Stimulated activated CD8-positive, alpha-beta memory T cell treated with anti-CD3 and anti-CD28 coated beads, Interleukin-2, amount 100 ng/mL, for 1 hour (primary cell): ENCODE measurements at places on chromosomes 4 and X.

GRCh38 chr4:23811161-23811560 is 78.7 kb downstream of the PPARGC1A start:
- no peak for DNase-seq

DNA sequence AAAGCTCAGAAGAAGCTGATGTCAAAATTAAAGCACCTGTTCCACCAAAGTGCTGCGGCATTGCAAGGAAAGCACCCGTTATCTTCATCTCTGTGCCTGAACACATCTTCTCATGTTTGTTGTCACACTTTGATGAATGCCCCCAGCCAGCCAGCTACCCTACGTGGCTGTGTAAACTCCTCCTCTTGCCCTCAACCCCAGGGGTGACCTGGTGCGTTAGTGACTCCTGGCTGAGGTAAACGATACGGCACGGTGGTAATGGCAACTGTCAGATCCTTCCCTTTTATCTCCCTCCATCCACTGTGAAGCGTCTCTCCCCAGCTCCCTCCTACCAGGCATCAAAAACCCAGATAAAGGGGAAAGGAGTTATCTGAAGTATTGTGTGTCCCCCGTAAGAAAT is 90.6 kb upstream of the WWC2 start:
- no peak for DNase-seq

DNA sequence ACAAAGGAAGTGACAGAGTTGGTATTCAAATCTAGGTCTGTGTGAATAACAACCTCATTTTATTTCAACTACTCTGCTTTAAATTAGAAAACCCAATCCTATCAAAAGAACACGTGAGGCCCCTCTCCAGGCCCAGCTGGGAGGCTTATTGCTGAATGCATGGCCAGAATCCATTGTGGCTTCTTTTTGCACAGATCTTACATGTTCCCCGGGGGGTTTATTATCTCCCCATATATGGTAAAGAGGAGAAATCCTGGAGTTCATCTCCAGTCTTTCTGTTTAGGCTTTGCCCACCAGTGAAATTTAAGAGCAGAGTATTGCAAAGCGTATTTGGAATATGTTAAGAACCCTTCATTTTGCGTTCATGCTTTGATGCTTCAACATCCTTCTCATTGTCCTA is 655.6 kb downstream of the IL1RAPL1 start:
- no peak for DNase-seq

DNA sequence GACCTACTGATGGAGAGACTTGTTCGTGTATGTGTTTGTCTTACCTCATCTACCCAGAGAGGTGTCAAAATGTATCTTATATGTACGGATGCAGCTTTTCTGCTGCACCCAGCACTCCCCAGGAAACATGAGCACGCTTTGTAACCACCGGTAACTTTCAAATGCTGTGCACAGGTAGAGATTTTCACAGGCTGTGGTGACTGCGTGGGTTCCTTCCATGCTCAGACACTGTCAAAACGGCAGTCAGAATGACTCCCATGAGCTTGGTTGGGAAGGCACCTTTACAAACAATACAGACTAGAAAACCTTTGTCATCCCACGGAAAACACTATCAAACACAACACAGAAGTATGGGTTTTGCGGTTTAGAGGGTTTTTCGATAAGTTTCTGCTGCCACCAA is 28.2 kb downstream of the F11 start:
- no peak for DNase-seq

DNA sequence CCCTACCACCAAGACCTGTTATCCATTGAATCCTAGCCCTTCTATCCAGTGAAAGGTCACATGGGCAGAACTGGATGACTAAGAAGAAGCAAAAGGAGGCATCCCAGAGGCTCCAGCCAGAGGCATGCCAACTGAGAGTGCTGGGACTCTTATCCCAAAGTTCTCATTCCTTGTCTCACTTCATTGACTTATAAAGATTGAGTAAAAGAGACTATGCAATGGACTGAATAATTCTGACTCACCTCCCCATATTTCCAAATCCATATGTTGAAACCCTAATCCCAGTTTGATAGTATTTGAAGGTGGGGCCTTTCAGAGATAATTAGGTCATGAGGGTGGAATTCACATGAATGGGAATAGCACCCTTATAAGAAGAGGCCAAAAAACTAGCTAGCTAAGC is 131.4 kb downstream of the COL25A1 start:
- no peak for DNase-seq

GRCh38 chr4:156638334-156638733 is 333.3 kb downstream of the PDGFC start:
- no peak for DNase-seq

GRCh38 chrX:69158166-69158980 is 6.9 kb downstream of the PJA1 start:
- peak; percentile 8 for DNase-seq

GRCh38 chr4:123418351-123418931 is 21.8 kb downstream of the SPRY1 start:
- DNase-seq: no peak

DNA sequence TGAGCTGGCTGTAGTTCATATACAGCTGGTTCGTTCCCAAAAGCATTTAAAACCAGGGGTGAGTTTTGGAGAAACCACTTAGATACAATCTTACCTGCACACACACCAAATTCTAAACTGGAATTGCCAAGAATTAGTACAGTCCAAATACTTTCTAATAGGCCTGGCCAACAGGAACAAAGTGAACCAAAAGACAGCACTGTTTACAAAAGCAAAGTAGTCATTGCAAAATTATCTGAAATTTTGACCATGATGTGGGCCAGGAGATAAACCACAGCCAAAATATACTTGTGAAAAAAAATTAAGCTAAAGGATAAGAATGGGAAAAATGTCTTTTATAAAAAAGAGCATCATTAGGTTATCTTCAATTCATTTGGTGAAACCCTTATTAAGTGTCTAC is 37.9 kb upstream of the NAP1L5 start:
- no peak for DNase-seq

DNA sequence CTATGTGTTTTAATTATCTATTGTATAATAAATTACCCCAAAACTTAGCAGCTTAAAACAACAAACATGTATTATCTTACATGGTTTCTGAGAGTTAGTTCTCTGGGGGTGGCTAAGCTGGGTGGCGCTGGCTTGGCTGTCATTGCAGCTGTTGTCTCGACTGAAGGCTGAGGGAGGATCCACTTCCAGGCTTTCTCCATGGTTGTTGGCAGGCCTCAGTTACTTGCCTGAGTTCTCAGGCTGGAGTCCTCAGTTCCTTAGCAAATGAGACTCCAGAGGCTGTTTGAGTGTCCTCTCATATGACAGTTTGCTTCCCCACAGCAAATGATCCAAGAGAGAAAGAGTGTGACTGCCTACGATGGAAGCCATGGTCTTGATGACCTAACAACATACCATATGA is 23.5 kb upstream of the GALNT7 start:
- no peak for DNase-seq

DNA sequence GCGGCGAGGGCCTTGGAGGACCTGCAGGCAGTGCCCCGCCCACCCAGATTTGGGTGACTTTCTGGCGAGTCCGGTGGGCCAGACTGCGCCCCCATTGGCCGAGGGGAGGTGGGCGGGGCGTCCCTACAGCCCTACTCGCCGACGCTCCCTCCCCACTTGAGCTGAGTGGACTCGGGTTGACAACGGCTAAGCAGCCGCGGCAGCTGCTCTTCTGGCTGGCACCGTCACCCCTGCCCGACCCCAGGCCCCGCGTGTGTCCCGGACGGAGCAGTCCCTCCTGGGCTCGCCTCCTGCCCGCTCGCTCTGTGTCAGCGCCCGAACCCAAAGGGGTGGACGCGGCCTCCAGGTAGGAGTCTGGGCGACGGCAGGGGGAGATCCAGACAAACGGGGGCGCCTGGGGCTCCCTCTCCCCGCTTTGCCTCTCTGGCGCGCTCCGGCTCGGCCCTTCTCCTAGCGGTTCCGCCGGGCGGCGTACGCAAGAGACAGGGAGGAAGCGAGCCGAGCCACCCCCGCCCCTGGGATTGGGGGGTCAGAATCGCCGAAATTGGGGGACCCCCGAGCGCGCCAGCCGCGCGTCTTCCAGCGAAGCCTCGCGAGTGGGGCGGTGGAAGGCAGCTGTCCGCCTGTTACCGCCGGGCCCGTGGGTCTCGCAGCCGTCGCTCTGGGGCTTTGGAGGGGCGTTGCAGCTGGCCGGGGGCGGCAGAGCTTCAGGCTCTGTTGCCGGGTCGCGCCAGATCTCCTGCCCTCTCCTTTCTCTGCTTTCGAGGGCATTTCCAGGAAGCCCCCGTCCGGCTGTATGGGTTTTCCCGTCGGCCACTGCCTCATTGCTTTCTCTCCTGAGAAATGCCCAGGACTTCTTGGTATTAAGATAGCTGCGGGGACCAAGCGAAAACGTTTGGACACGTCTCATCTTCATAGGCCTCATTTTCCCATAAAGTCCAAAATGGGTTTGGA is 46.3 kb downstream of the STARD8 start:
- DNase-seq: no peak

- no peak for DNase-seq
Measured at GRCh38 chr4:130712038-130712437, 1616.1 kb downstream of the C4orf33 start.

GRCh38 chr4:76740192-76740591 is 157.8 kb downstream of the SOWAHB start:
- no peak for DNase-seq

DNA sequence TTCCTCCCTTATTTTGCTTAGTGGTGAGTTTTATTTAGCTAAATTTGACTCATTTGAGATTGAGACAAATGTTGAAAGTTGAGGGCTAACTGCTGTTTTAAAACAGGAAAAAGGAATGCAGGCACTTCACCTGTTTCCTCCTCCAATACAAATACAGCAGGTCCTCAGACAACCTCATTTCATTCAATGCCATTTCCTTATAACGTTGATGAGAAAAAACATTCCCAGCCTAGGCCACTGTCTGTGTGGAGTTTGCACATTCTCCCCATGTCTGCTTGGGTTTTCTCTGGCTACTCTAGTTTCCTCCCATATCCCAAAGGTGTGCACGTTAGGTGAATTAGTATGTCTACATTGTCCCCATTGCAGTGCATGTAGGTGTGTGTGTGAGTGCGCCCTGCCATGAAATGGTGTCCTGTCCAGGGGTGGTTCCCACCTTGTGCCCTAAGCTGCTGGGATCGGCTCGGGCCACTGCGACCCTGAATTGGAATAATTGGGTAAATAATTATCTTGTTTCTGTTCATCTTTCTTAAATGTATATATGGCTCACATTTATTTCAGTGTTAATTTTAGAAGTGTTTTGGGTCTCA is 21.9 kb downstream of the SMAD1 start:
- DNase-seq: no peak

GRCh38 chrX:107450823-107451509 is 1.5 kb downstream of the FRMPD3 start:
- DNase-seq: no peak

GRCh38 chrX:41600291-41600690 is 88.5 kb upstream of the GPR34 start:
- no peak for DNase-seq

- no peak for DNase-seq
Measured at GRCh38 chrX:119694601-119695534, 1.9 kb upstream of the SEPTIN6 start.

GRCh38 chr4:53572600-53572994 is 18.7 kb downstream of the LNX1 start:
- DNase-seq: no peak

DNA sequence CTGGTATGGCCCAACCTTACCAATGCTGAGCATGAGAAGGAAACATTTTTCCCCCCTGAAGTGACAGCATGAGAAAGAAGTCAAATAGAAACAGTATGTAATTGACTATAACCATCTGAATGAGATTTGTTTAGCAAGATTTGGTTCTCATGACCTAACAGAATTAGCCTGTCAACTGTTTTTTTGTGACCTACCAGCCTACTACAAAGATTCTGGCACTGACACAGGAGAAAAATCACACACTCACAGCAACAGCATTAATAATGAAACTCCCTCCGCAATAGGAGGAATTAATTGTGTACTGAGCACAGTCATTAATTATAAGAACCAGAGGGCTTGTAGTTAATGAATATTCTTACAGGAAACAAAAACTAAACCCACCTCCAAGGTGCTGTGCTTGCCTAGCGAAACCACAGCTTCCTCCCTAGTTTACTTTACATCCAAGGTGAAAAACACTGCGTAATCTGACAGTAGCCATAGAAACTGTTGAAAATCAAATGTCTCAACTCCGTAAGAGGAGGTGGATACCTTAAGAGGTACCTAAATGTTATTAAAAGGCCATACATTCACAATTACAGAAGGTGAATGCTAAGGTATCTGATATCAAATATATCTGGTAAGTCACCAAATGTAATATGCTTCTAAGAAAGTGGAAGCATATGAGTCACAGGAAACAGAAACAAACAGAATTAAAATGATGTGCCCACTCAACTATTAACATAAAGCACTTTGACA is 34.9 kb downstream of the MMRN1 start:
- DNase-seq: no peak
